ENCODE measurements at places on chromosomes 13 and 19. TPM values are rescaled to one million over a fixed set of nuclear protein-coding genes. Genes with fewer than 3 reads are reported as not detected.

DNA sequence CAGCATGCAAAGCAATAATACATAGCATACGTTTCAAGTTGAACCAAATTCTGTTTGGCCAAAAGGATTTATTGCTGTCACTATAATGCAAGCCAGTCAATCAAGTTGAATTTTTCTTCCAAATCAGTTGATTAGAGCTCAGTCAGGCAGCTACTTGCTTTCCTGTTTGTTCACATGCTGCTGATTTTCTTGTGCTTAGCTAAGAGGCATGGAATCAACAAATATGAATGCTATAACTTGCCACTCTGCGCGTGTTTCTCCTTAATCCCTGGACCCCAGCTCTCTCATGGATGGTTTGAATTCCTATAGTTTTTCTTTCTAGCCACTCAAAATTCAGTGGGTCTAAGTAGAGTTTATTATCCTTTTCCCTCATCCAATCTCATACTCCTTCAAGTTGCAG is 311.3 kb downstream of the KLF5 start:
- H3K27me3 ChIP-seq: no peaks in the 10 kb centered on the region
- H3K4me1 ChIP-seq: no peaks in the 10 kb centered on the region
- no peak overlapping the region for H3K27ac ChIP-seq
- H3K36me3 ChIP-seq: no peaks in the 10 kb centered on the region

DNA sequence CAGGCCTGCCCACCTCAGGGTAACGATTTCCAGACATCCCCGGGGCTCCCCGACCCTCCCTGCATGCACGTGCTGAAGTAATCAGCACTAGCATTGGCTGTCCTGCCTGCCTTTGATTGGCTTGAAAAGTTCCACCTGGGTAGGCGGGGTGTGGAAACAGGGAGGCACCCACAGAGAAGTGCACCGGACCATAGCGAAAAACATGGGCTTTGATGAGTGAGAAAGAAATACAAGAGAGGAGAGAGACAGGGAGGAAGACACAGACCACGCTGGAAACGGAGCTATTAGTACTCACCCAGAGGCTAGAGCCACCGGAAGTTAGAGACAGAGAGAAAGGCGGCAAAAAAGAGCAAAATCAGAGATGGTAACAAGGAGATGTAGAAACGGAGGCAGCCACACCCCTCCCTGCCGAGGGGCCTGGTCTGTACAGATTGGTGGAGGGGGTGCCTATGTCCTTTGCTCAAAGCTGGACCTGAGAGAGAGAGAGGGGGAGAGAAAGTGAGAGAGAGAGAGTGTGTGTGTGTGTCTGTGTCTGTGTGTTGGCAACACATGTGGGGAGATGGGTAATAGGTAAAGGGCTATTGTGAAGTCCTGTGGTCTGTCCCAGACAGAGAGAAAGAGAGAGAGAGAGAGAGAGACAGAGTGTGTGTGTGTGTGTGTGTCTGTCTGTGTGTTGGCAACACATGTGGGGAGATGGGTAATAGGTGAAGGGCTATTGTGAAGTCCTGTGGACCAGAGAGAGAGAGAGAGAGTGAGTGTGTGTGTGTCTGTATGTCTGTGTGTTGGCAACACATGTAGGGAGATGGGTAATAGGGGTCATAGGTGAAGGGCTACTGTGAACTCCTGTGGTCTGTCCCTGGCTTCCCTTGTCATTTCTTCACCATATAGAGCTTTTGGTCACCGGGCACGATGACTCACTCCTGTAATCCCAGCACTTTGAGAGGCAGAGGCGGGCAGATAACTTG is 2.9 kb downstream of the CGB3 start:
- peaks cover 46% of the 10 kb centered on the region for H3K27me3 ChIP-seq
- H3K4me1 ChIP-seq: peaks cover 17% of the 10 kb centered on the region
- H3K27ac ChIP-seq: no peak overlapping the region
- no peak for DNase-seq
- no peak overlapping the region for H3K4me3 ChIP-seq

DNA sequence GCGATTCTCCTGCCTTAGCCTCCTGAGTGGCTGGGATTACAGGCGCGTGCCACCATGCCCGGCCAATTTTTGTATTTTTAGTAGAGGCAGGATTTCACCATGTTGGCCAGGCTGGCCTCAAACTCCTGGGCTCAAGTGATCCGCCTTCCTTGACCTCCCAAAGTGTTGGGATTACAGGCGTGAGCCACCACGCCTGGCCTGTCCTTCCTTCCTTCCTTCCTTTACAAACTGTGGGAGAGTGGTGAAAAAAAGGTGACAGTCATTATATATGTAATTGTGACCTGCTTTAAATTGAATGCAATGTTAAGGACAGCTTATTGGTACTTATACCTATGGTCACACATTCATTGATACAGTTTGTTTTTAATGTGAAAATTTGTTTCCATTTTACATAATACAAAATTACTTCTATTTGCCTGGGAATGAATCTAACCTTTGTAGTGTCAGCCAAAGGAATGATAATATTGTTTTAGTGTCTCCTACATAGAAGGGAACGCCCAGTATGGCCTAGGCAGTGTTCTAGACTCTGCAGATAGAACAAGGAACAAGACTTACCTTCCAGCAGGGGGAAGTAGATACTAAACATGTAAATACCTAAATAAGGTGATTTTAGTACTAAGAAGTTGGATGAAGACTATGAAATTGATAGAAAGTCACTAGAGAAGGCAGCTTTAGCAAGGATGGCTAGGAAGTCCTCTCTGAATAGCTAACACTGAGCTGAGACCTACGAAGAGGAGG is 146.3 kb downstream of the GGACT start:
- H3K4me3 ChIP-seq: no peak overlapping the region
- H3K27ac ChIP-seq: no peak overlapping the region
- no peaks in the 10 kb centered on the region for H3K36me3 ChIP-seq
- no peaks in the 10 kb centered on the region for H3K27me3 ChIP-seq
- DNase-seq: no peak

GRCh38 chr13:29689548-29689947 is 94.1 kb upstream of the SLC7A1 start:
- H3K27me3 ChIP-seq: no peaks in the 10 kb centered on the region
- H3K27ac ChIP-seq: no peak overlapping the region
- no peak overlapping the region for H3K4me3 ChIP-seq

- no peak overlapping the region for H3K27ac ChIP-seq
- no peaks in the 10 kb centered on the region for H3K27me3 ChIP-seq
- no peaks in the 10 kb centered on the region for H3K36me3 ChIP-seq
- no peaks in the 10 kb centered on the region for H3K4me1 ChIP-seq
Observed at GRCh38 chr13:70339738-70340137, 231.5 kb upstream of the KLHL1 start.

GRCh38 chr13:33125821-33126570 is 109.8 kb downstream of the KL start:
- H3K27ac ChIP-seq: peak overlapping the region; percentile 63
- H3K4me3 ChIP-seq: no peak overlapping the region
- peak; percentile 53 for DNase-seq
- H3K27me3 ChIP-seq: no peaks in the 10 kb centered on the region

- H3K36me3 ChIP-seq: no peaks in the 10 kb centered on the region
- no peaks in the 10 kb centered on the region for H3K4me1 ChIP-seq
- no peak for DNase-seq
- H3K27ac ChIP-seq: no peak overlapping the region
Observed at GRCh38 chr19:30087381-30088138, 145.5 kb downstream of the URI1 start.

- peaks cover 57% of the 10 kb centered on the region for H3K4me1 ChIP-seq
- H3K4me3 ChIP-seq: no peak overlapping the region
- DNase-seq: no peak
- peak overlapping the region; percentile 22 for H3K27ac ChIP-seq
Observed at GRCh38 chr13:40563350-40564125, 102.9 kb downstream of the FOXO1 start.

DNA sequence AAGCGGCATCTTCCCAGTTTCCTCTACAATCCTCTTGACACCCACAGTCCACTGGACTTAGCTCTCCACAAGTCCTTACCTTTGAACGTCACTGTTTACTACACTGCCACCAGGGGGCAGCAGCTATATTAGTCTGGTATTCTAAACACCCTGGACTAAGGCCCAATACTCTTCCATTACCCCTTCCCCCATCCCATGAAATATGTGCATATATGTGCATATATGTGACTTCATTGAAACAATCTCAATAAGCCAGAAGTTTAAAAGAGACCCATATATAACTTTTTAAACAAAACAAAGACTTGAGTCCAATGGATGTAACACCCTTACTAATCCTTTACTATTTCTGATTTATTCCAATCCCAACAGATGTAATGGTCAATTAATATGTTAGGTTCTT is 15.5 kb downstream of the GGACT start:
- no peaks in the 10 kb centered on the region for H3K27me3 ChIP-seq
- no peaks in the 10 kb centered on the region for H3K36me3 ChIP-seq
- no peaks in the 10 kb centered on the region for H3K4me1 ChIP-seq
- H3K27ac ChIP-seq: no peak overlapping the region
- DNase-seq: peak; percentile 33

The ADM5 gene
- 4.3 TPM for total RNA-seq

- no peak overlapping the region for H3K27ac ChIP-seq
- no peaks in the 10 kb centered on the region for H3K36me3 ChIP-seq
- DNase-seq: no peak
Observed at GRCh38 chr19:28456708-28457320, 756.1 kb downstream of the UQCRFS1 start.

DNA sequence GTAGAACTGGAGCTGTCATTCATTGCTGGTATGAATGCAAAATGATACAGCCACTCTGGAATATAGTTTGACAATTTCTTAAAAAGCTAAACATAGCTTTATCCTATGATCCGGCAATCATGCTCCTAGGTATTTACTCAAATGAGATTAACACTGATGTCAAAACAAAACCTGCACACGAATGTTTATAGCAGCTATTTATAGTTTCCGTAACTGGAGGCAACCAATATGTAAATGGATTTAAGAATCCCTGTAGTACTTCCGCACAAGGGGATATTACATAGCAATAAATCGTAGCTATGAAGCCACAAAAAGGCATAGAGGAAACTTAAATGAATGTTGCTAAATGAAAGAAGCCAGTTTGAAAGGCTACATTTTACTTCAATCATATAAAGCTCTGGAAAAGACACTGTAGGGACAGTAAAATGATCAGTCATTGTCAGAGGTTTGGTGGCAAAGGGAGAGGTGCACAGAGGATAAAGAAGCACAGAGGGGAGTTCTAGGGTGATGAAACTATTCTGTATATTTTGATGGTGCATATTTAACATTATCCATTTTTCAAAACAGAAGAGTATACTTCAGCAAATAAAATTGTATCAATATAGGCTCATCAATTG is 1893.0 kb upstream of the PCDH20 start:
- no peaks in the 10 kb centered on the region for H3K36me3 ChIP-seq
- no peaks in the 10 kb centered on the region for H3K4me1 ChIP-seq
- no peak for DNase-seq
- no peaks in the 10 kb centered on the region for H3K27me3 ChIP-seq

DNA sequence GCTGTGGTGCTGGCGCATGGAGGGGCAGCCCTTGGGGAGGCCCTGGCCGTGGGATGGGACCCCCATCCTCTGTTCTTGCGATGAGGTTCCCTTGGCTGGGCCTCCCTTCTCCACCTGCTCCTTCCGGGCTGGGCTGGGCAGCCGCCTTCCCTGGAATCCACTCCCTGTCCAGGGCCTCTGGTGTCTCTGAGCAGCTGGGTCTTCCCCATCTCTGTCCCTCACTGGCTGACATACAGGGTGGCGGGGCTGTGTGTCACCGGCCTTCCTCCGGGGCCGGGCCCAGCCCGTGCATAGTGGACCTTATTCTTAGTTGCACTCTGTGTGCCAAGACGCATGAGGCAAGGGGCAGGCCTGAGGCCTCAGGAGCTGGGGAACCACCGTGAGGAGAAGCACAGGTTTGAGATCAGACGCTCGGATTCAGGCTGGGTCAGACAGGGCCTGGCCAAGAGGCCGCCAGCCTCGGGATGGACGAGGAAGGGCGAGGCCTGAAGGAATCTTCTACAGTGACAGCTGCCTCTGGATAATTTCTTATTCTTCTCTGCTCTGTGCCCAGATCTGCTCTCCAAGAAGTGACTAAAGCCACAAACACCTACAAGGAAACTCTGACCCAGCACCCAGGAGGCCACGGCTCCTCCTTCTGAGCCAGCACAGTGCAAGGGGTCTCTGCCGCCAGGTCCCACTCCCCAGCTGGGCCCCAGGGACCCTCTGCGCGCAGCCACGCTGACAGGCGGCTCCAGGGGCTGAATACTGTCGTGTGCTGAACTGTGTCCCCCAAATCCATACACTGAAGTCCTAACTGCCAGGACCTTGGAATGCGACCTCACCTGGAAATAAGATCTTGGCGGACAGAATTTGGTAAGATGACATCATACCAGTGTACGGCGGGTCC is 11.0 kb downstream of the SGTA start:
- no peaks in the 10 kb centered on the region for H3K27me3 ChIP-seq
- H3K36me3 ChIP-seq: peaks cover under 1% of the 10 kb centered on the region
- no peak for DNase-seq
- H3K4me3 ChIP-seq: no peak overlapping the region
- peak overlapping the region; percentile 2 for H3K27ac ChIP-seq

DNA sequence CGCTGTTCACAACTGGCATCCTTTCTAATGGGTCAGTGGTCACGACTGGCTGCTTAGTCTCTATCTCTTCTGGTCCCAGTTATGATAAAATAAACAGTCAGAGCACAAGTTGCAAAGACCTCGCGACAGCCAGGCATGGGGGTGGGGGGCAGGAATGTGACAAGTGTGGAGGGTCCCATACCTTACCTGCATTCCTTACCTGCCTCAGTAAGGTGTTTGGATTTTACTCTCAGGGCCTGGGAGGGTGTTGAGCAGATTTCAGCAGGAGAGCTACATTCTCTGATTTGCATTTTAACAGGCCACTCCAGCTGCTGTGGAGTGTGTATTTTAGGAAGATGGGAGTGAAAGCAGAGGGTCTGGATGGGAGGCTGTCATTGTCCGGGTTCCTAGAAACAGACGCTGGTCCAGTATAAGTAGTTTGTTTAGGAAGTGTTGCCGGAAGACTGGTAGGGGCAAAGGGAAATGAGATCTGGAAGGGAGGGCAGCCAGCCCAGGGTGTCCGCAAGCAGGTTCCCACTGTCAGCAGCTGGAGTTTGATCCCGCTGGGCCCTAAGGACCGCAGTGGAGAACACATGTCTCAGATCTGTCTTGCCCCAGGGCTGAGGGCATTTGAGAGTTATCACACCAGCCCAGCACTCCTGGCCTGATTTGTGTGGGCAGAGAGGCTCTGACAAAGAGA is 920.0 kb downstream of the UQCRFS1 start:
- no peak overlapping the region for H3K27ac ChIP-seq
- H3K27me3 ChIP-seq: no peaks in the 10 kb centered on the region
- no peaks in the 10 kb centered on the region for H3K4me1 ChIP-seq

All from tibial nerve (tissue), 4 donors.